T-helper 2 cell treated with Interferon-gamma antibody and Interleukin-4, amounts not matched to agents 100 ng/mL and 5 ng/mL, for 36 hours (primary cell): ENCODE measurements at places on chromosomes 12 and 14. TPM values are rescaled to one million over a fixed set of nuclear protein-coding genes. Genes with fewer than 3 reads are reported as not detected.

Gene CMA1
- not detected in 2 replicates for total RNA-seq

Gene SLC39A5
- total RNA-seq = 0.86 and 1.0 TPM in 2 replicates

Gene CD69
- 83.7 and 86.5 TPM in 2 replicates for total RNA-seq

Gene GUCY2C
- not detected in 2 replicates for total RNA-seq
